H54 (cell line): ENCODE measurements at places on chromosomes 3 and 15.

- no peak for DNase-seq
Measured at GRCh38 chr3:16789344-16790120, 95.2 kb upstream of the PLCL2 start.

DNA sequence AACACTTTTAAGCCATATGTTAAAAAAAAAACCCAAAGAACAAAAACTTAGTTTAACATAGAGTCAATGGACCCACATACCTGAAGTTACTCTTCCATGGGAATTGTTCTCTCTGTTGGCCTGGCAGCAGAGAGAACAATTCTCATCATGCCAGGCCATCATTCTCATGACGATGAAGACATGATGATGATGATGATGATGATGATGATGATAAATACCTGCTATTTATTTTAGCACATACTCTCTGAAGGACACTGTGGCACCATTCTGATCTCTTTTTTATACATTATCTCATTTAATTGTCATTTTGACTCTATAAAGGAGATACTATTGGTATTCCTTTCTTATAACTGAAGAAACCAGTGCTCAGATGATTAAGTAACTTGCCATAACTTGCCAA lies 366.9 kb downstream of the MFSD1 start:
- no peak for DNase-seq

GRCh38 chr15:72086010-72086697 lies 31.8 kb downstream of the MYO9A start:
- no peak for DNase-seq

- no peak for DNase-seq
Measured at GRCh38 chr3:73765878-73766545, 141.3 kb upstream of the PDZRN3 start.

DNA sequence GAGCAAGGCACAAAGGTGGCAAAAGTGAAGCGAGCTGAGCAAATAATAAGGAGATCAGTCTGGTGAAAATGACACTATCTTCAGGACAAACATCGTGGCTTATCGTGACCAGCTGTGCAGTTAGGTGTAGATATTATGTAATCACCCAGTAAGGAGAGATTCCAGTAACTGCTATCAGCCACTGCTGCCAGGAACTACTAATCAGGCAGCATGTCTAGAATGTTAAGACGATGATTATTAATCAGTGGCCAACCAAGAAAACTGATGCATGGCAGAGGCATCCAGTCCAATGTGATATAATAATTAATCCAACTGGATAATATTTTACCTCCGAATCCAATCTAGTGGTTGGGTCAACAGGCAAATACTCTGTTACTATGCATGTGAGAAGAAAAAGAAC lies 252.7 kb upstream of the ZPLD1 start:
- no peak for DNase-seq

DNA sequence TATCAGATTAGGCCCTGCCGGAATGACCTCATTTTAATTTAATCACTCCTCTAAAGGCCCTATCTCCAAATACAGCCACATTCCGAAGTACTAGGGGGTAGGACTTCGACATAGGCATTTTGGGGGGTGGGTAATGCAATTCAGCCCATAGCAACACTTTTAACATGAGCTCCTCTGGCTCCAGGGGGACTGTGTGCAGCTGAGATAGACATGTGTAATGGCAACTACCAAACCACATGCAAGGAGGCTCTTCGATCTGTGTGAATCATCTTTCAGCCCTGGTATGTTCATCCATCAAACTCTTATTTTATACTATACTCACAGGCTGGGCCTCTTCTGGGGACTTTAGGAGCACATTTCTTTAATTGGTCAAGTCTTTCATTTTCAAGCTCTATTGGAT lies 57.4 kb upstream of the PPARG start:
- no peak for DNase-seq

- DNase-seq = no peak
Measured at GRCh38 chr3:110015231-110015963, 678.1 kb upstream of the DPPA4 start.

DNA sequence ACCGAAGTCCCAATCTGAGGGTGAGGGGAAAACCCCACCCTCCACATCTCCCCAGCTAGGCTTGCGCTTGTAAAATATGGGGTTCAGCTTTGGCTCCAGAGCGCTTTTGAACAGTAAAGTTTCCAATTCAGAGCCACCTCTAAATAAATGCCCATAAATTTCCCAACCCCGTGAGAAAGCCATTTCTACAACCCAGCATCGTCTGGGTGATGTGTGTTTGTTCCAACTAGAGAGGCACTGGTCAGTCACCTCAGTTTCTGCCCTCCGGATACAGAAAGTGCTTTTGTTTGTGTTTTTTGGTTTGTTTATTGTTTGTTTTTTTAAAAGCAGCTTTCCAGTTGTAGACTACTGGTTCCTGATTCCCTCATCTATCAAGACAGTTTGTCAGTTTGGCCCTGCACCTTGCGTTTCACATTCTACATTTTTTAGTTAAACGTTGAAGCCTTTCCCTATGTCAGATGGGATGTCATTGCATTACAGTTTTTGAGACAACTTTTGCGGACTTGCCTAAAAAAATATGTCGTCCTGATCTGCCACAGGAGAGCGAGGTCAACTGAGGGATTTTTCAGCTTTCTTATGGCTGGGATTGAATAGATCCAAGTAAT lies 15.0 kb upstream of the SOX2 start:
- DNase-seq = no peak

DNA sequence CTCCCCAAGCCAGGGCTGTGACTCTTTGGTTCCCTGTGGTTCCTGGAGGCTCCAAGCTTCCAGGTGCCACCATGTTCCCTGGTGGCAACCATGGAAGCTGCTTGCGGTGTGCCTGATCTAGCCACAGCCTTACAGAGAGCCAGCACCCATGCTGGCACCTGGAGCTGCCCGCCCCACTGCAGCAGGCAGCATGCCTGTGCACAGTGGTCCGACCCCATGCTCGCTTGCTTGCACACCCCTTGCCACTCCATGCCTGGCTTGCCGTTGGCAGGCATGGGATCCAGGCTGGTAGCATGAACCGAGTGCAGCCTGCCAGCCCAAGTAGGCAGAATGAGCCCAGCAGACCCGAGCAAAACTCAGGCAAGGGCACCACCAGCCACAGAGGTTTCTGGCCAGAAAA lies 53.9 kb downstream of the SLMAP start:
- no peak for DNase-seq

DNA sequence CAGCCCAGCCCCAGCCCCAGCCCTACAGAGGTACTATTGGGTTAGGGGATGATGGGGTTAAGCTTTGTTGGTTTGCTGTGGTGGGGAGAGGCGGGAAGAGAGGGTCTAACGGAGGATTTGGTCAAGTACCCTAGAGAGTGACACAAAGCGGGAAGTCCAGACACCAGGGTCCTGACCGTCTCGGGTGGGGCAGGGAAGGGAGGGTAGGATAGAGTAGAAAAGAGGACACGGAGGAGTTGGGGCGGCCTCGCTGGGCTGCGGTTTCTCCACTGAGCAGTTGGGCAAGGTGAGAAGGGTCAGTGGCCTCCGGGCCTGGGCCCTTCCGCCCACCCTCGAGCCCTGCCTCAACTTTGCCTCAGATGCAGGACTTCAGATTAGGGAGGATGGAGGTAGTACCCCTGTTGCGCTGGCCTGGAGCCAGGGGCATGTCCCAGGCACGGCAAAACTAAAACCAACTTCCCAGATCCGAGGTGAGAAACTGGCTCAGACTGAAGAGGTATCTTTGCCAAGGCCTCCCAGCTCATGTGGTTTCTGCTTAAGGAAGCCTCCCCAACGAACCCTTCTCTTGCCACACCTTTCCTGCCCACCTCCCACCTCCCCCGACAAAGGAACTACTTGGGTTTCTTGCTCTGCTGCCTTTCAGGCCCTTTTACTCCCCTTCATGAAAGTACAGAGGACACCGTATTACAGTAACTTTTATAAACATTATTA lies 551 bp downstream of the PML start:
- DNase-seq = no peak

- no peak for DNase-seq
Measured at GRCh38 chr15:57034613-57035012, 116.2 kb downstream of the TCF12 start.

- DNase-seq = no peak
Measured at GRCh38 chr3:160616311-160616710, 50.9 kb upstream of the KPNA4 start.

DNA sequence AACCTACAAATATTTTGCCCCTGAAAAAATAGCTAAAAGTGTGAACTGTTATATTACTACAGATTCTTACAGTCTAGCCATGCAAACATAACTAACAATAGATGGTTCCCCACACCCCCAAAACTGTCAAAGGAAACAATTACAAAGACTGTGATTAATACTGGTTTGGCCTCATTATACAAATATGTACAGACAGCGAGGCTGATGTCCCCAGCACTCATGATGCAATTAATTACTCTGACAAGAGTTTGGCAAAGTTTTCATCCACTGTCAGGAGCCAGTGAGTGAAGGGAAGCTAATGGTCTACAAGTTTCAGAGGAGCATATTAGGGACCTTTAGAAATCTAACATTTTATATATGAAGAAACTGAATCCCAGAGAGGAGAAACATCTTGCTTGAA lies 61.0 kb downstream of the HMG20A start:
- no peak for DNase-seq

GRCh38 chr15:42724276-42724675 lies 12.7 kb downstream of the CDAN1 start:
- no peak for DNase-seq

GRCh38 chr3:152257563-152258035 lies 11.1 kb upstream of the MBNL1 start:
- no peak for DNase-seq

DNA sequence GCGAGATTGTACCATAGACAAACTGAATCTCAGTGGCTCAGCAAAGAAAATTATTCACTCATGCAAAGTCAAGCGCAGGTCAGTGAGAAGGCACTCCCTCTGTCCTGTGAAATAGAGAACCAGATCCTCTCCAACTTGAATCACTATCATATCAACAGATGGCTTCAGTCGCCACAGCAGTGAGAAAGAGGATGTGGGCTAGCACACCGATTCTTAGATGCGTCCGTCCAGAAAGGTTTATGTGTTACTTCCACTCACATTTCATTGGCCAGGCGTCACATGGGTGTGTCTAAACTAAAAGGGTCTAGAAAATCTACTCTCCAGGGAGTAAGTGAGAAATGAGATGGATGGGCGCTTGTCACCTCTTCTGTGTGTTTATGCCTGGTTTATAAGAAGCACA lies 141.6 kb upstream of the KBTBD8 start:
- no peak for DNase-seq

DNA sequence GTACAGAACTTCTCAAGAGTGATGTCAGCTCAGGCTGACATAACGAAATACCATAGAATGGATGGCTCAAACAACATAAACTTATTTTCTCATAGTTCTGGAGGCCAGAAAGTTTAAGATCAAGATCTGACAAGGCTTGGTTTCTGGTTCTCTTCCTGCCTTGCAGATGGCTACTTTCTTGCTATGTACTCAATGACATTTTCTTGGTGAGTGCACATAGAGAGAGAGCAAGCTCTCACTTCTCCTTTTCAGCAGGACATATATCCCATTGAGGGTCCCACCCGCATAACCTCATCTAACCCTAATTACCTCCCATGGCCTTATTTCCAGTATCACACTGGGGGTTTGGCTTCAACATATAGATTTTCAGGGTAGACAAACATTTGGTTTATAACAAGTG lies 1072.1 kb downstream of the PLOD2 start:
- no peak for DNase-seq

DNA sequence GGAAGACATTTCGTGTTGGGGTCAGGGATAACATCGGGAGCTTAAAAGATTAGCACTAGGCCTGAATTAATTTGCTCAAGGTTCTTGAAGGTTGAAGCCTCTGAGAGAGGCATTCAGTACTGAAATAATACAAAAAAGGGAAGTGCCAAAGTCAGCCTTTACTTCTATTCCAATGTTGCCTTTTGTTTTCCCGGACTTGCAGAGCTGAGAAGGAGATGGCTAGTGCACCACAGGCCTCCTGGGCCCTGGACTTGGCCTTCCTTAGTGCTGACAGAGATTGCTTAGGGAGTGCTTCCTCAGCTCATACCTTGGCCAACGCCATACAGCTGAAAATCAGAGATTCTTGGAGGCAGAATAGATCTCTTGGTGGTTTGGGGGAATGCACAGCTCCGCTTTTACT lies 333.6 kb upstream of the TBL1XR1 start:
- no peak for DNase-seq

DNA sequence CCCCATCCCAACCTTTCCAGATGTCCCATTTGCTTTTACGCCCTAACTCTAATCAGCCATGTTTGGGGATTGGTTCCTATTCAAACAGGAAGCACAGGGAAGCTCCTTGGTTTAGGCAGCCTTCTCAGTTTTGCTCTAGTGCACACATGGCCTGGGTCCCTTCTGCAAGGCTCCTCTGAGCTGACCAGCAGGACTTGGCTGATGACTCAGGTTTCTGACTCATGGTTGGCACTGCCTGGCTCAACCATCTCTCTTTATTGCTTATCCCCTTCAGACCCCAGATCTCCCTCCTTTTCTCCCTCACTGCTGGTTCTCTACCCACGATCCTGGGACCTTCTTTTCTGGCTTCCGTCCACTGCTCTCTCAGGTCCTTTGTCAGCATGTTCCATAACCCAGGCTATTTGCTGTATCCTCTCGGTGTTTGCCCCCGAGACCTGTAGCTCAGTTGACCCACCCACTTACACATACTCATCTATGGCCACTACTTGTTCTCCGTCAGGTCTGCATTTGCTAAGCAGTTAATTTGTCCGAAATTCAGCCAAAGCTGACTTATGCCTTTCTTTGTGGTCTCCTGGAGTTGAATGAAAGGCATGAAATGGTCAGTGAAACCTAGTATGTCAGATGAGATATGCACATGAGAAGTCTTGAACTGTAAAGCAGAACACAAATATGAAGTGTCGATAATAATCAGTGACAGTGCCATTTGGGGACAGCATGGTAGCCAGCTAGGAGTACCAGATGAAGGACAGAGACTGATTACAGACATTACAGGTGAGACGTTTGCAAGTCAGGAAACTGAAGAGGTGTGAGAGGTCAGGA lies 323.5 kb upstream of the ROPN1 start:
- DNase-seq = peak; percentile 50

DNA sequence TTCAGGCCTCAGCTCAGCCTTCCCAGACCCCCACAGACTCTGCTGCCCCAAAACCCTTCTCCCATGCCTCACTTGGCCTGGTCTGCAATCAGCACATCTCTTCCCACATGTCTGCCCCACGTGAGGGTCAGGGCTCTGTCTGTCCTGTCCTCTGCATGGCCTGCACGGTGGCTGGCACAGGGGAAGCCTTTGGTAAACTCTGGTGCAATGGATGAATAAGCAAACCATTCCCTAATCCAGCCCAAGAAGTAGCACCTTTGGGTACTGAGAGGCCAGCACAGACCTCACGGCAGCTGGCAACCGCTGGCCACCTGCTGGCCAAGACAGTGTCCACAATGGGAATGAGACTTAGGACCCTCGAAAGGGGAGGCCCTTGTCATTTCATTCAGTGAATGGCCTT lies 27.7 kb downstream of the ABTB1 start:
- DNase-seq = no peak

GRCh38 chr3:72442759-72443158 lies 405.5 kb downstream of the SHQ1 start:
- no peak for DNase-seq

DNA sequence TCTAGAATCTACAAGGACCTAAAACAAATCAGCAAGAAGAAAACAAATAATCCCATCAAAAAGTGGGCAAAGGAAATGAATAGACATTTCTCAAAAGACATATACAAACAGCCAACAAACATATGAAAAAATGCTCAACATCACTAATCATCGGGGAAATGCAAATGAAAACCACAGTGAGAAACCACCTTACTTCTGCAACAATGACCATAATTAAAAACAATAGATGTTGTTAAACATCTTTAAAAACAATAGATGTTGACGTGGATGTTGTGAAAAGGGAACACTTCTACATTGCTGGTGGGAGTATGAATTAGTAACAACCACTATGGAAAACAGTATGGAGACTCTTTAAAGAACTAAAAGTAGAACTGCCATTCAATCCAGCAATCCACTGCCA lies 96.2 kb downstream of the CBLB start:
- DNase-seq = no peak

GRCh38 chr3:1910322-1910721 lies 188.3 kb upstream of the CNTN4 start:
- DNase-seq = no peak
